ENCODE measurements at places on chromosomes 16 and 17.

- DNase-seq = no peak
Measured at GRCh38 chr17:75558666-75559530, 28.7 kb upstream of the MYO15B start.

DNA sequence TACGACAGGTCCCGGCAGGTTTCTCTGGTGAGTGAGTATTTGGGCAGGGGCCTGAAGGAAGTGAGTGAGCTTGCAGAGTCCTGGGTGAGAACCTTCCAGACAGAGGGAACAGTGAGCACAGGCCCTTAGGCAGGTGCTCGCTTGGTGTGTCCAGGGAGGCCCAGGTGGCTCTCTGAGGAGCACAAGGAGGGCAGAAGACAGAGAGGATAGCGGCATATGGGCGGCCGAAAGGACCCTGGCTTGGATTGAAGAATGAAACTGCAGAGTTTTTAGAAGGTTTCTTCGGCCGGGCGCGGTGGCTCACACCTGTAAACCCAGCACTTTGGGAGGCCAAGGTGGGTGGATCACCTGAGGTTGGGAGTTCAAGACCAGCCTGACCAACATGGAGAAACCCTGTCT, 6.7 kb downstream of the DRG2 start:
- DNase-seq = no peak

GRCh38 chr17:77834170-77835115, 124.1 kb upstream of the TNRC6C start:
- peak; percentile 79 for DNase-seq

- peak; percentile 92 for DNase-seq
Measured at GRCh38 chr17:1627982-1628855, at the start of gene SLC43A2. Gene SLC43A2 (minus strand): TSS chr17:1628834. CDS start chr17:1627874, 960 bp downstream.

DNA sequence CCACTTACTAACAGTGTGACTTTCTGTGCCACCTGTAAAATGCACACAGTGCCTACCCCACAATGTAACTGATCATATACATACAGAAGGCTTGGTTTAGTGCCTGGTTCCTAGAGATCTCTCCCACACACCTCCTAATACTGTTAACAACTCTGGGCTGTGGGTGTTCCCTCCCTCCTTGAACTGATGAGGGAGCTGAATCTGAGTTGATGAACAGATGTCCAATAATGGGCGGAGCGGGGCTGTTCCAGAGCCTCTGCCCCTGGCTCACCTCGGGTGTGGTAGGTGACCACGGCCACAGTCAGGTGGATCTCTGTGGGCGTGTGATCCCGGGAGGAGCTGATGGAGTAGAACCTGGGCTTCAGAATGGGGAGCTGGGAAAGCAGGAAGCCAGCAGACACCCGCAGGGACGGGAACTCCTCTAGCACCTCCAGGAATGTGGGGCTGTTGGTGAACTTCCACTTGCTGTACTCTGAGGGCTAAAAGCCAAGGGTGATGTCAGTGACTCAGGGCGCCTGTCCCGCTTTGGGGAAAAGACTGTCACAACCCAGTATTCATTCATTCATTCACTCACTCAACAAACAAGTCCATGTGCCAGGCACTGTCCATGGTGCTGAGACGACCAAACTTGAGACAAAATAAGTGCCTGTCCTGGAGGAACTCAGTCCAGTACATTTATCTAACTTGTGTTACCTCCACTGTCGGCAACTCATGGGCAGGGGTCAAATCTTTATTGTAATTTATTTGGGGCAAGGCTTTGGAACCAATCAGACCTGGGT, 37.6 kb downstream of the NOS2 start:
- no peak for DNase-seq
